ENCODE measurements at places on chromosomes 6 and 20.

GRCh38 chr6:140463312-140463710 is 1088.9 kb upstream of the CITED2 start:
- DNase-seq = no peak

GRCh38 chr20:44958276-44958675 is 1.9 kb downstream of the TOMM34 start:
- no peak for DNase-seq

GRCh38 chr6:125658136-125658535 is 91.3 kb upstream of the HEY2 start:
- DNase-seq = no peak

- DNase-seq = peak; percentile 74
Observed at GRCh38 chr6:14889611-14890593, 356.0 kb upstream of the JARID2 start.

Data from urinary bladder (tissue), 4 donors.